Skeletal muscle cell (primary cell): ENCODE measurements at places on chromosomes 11 and 22.

- DNase-seq: no peak
Measured at GRCh38 chr11:124897674-124898262, at the start of gene ROBO4. TSS of gene ROBO4 (minus strand) at chr11:124897865. CDS start at chr11:124897795, 70 bp downstream.

DNA sequence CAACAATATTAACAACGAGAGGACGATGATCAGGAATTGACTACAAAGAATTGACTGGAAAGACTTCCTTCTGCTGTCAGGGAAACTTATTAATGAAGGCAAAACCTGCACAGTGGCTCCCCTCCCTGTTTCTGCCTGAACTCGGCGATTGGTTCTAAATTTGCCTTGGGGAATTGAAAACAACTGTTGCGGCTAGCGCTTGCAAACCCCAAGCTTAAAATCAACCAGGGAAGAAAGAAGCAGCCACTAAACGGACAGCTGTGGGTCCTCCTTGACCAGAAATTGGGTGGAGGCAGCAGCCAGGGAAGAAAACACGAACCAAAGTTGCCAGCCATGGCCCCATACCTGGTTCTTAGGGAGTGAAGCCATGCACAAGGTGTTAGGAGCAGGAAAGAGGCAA is 383.5 kb upstream of the CADM1 start:
- DNase-seq: no peak

DNA sequence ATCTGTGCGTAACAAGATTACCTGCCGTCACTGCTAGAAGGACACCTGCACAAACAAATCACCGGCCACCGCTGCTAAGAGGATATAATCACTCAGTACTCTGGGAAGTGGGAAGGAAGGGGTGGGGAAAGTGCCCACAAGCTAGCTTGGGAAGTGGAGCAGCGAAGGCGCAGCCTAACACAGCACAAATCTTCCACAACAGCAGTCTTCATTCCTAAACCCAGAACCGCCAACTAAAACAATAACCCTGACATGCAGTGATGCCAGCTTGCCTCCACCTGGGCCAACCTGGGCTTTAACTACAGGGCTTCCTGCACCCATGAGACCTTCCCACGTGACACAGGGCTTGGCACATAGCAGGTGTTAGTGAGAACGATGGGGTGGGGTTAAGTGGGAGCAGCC is 5.1 kb downstream of the DGCR2 start:
- no peak for DNase-seq

GRCh38 chr11:109775686-109776085 is 317.5 kb upstream of the ZC3H12C start:
- DNase-seq: no peak

DNA sequence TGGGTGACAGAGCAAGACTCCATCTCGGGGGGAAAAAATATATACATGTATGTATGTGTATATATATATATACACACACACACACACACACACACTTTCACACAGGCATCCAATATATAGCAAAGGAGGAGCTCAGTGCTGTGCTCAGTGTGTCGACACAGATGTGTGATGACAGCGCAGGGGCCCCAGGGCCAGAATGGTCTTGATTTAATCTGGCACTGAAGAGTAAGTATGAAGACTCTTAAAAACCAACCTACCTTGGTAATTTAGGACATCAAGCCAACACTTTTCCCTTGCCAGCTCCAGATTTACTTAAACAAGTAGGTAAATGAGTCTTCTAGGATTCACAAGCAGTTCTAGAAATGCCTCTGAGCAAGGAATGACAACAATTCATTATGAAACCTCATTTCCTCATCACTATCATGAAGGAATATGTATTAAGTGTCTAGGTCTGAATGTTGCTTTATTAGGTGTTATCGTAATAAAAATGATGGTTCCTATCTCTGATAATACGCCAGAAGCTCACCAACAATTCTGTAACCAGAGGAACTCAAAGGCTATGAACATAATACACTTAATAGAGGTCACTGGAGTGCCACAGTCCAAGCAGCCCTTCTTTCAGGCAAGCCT is 71.5 kb downstream of the SGSM3 start:
- no peak for DNase-seq

DNA sequence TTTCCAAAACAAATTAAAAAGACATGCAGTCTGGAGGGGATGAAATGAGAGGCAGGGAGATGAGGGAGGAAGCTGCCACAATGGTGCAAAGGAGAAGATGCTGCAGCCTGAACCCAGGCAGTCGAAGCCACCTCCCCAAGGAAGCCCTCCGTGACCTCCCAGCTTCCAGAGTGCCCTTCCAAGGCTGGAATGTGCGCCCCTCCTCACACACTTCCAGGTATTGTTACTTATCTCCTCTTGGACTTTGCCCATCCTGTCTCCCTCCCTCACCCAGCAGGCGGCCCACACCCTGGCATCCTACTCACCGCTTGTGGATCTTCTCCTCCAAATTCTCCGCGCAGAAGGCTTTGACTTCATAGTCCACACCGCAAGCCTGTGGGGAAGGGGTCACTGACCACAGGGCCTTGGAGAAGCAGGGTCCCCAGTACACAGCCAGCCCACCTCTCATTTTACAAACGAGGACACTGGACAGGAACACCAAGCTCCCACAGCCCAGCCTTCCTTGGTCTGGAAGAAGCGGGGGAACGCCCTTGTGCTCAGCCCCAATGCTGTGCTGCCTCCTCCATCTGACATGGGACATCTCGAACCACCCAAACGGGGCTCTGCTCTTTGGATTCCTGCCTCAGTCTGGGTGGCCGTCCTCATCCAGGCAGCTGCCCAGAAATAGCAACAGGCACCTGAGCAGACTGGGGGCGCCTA is 40.3 kb downstream of the TPBGL start:
- no peak for DNase-seq

DNA sequence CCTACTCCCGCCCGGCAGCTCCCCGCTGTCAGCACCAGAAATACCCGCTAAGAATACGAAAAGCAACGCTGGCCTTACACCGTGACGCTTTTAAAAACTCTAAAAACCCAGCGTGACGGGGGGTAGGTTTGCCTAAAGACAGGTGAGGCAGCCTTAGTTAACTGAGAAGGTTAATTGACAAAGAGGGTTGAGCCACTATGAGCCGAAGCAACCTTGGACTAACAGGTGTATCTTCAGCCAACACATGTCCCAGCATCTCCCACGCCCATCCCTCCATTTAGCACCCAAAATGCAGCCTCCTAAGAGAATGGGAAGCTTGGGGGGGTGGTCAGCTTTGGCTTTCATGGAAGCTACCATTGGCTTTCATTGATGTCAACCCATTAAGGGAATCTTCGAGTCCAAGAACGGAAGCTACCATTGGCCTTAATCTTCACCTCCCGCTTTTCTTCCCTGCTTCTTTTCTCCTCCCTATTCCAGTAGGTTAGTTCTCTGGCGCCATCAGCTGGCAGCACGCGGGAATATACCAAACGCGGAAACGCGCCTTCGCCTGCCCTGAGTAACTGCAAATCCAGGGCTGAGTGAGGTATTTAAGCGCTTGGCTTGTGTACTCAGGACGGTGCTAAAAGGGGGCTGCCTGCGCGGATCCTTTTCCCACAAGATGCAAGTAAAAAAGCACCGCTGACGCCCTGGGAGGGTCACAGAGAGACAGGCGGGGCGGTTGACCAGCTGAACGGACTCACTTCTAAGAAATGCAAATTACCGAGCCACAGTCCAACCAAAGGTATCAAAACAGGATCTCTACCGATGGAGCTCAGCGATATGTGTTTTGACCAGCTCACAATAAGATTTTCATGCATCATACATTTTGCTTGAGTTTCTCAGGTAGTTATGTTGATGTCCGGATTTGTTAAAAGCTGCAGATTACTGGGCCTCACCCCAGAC is 38.5 kb upstream of the GLYATL1 start:
- no peak for DNase-seq

DNA sequence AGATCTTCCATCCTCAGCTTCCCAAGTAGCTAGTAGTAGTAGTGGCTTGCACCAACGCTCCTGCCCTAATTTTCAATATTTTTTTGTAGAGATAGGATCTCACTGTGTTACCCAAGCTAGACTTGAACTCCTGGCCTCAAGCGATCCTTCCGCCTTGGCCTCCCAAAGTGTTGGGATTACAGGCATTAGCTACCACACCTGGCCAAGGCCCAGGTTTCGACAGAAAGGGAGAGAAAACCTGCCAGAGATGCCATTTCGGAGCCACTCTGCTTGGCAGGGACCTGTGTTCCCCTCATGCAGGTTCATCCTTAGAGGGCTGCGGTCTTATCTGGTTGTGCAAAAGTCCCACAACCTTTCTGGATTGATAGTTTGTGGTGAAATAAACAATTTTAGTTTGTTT is 41.4 kb downstream of the FAM83F start:
- DNase-seq: no peak

- DNase-seq: no peak
Measured at GRCh38 chr11:10413268-10413667, 41.8 kb upstream of the AMPD3 start.

DNA sequence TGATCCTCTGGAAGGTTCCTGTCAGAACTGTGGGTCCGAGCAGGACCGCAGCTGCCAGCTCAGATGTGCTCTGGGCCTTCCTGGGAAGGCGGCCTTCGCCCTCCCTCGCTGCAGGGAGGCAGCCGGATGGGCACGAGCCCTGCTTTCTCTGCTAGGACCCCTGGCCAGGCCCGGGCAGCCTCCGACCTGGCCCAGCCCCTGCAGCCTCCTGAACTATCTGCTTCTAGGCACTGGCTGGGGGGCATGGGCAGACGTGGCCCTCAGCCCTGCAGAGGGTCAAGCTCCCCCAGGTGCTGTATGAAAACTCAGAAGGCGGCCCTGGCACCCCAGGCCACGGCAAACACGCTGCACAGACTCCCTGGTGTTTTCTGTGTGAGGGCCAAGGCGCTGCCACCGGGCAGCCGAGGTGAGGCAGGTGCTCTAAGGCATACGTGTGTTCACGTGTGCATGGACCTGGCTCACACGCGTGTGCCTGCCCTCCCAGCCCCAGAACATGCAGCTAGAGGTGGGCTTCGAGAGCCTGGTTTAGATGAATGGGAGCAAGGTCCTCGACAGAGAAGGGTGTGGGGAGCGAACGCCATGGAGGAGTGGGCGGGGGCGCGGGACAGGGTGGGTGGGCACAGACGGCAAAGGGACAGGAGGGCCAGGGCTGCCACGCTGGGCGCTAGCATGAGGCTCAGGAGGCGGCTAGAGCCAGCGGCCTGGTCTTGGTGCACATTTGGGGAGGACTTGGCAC is 4.3 kb downstream of the LRFN4 start:
- DNase-seq: no peak

DNA sequence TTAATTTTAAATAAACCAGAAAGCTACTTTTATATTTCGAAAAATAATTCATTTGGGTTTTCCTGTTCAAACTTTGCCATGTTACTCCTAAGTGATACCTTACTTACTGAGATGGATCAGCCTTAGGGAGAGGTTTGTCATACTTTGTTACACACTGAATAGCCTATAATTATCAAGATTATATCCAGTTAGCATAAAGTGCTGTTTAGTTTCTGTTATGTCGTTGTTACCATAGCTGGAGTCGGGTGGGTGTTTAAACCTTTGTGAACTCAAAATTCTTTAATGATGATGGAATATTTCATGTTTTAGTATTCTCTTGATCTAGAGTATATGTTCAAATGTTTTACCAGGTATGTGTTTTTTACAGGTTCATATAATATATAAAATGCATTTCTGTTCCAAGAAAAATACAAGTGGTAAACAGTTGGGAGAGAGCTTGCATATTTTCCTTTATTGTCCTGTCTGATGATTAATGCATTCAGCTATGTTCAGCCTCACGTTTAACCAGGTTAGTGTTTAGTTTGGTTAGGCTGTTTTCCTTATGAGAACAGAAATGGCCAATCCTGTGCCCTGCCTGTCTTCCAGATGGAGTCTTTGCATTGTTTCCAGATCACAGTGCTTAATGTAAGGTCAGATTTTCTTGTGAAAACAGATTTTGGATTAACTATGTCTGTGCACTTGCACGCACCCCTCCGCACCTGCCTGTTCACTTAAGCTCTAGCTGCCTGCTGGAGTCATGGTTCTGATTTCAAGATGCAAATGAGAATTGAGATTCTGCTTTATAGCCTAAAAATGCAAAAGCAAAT is 105.6 kb downstream of the ATXN10 start:
- no peak for DNase-seq

- no peak for DNase-seq
Measured at GRCh38 chr11:107804971-107805370, 53.6 kb downstream of the SLC35F2 start.

DNA sequence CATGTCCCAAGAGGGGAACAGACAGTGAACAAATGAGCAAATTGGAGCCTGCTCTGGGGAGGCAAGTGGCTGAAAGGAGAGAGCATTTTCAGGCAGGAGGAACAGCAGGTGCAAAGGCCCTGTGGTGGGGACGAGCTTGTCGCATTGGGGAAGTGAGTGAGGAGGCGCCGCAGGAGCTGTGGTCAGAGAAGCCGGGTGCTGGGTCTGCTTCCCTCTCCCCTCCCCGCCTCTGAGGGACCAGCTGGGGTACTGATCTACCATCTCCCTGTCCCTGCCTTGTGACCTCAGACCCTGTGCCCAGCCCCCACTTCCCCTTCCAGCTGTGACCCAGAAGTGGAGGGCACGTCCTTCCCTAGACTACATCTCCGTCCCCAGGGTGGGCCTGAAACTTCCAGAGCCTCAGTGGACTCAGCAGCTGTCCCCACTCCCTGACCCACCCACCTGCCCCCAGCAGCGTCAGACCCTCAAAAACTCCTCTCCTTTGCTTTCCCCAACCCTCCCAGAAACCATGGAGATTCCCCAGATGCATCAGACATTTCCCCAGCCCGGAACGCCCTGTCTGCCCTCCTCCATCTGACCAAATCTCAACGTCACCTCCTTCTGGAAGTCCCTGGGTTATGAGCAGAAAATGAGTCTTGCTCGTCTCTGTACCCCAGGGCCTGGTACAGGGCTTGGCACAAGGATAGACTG is 19.7 kb upstream of the PDGFB start:
- DNase-seq: no peak

DNA sequence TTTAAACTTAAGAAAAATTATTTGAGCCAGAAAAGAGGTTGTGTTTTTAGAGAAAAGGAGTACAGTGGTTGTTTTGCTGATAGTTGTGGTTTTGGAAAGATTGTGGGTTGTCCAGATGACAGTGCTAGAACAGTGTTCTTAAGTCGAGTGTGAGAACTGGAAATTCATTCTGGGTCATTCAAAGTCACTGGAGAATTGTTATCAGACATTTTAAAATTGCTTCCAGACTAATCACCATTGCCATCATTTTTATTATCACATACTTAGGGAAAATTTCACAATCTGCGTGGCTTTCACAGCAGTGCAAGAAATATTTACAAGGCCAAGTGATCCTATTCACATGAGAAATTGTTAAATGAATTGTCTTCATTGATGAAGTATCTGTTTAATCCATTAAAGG is 242.2 kb upstream of the DDI1 start:
- peak; percentile 32 for DNase-seq

DNA sequence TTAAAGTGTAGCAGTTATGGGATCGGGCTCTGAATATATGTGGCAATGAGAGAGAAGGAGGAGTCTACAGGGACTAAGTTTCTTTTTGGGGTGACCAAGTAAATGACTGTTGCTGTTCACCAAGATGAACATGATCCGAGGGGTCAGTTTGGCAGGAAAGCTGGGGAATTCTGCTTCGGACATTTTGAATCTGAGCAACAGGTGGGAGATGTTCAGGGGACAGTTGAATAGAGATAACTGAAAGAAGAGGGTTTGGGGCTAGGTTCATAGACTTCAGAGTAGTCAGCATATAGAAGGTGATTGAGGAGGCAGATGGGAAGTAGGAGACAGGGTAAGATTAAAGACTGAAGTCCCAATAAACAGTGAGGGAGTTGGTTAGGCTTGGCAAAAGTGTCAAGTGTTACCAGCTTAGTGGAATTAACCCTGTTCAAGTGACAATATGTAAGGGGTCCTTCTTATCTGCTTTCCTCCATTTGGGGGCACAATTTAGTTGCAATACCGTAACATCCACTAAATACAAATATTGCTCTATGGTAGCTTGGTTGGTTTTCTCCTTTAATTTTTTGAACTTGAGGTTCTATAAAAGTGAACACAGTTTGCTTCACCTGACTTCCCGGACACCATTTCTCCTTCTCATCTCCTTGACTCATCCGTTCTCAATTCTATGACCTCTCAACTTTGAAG is 2.9 kb upstream of the ENTHD1 start:
- DNase-seq: no peak
